AG04450 (cell line): ENCODE measurements at places on chromosomes 3 and 15.

DNA sequence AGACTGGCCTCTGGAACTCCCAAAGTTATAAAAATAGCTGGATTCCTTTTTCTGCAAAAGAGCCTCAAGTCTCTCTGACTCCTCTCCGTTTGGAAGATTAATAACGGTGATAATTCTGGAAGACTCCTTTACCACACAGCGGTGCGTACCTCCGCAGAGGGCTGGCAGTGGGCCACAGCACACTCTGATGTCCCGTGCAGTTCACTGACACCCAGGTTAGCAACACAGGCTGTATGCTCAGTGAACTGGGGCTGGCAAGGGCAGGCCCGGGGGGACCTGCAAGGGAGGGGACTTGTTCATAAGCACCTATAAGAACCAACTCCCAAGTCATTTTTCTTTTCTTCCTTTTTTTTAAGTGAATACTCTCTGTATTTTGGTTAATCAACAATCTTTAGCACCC lies 120.3 kb upstream of the TJP1 start:
- no peak for DNase-seq

GRCh38 chr3:73683706-73684105 lies 59.0 kb upstream of the PDZRN3 start:
- DNase-seq, result no peak

DNA sequence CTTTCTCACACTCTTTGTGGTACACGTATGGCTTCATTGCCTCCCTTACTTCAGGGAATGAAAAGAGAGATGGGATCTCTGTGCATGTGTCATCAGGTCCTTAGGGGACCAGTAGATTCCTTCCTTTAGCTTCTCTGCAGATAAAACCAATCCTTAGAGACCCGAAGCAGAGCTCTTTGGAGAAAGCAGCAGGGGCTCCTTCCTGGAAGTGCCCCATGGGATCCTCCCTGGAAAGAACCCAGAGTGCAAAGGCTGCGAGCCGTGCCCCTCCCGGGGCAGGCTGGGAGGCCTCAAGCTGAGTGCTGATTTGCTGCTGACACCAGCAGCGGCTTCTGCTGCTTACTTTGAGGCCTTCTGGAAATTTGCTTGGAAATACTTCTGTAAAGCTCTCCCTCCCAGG lies 328.6 kb upstream of the RGMA start:
- no peak for DNase-seq

DNA sequence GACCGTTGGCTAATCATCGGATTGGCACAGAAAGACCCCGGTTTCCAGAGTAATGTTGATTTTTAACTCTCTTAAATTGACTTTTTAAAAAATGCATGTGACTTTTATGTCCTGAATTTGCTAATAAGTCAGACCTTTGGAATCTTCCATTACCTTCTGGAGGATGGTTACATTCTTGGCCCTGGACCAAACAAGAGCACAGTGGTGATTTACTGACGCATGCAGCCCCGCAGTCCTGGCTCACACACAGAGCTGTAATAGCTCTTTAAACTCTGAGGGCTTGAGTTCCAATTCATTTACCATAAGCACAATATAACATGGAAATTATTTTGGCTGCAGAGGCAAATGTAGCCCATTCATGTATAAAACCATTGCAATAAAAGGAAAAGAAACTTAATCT lies 25.1 kb downstream of the SOX14 start:
- DNase-seq, result no peak

GRCh38 chr3:117548600-117548999 lies 839.0 kb downstream of the TUSC7 start:
- no peak for DNase-seq
